Activated T-cell treated with anti-CD3 and anti-CD28 coated beads, Interleukin-2, amount 50 U/mL, for 48 hours (primary cell): ENCODE measurements at places on chromosomes 4 and X.

DNA sequence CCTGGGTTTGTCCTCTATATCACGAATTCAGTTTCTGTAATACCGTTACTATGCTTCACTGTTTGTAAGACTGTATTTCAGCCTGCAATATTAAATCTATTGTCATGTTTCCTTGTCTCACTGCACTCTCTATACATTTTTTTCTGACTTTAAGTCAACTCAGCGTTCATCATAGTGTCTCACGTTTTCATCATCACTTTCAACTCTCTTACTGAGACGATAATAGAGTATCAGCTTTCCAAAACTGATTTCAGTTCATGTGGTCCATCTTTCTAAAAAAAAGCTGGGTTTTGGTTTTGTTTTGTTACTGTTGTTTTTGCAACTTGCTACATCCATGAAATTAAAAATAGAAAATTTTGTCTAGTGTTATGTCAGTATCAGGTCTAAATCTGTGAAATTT is 147.7 kb downstream of the TMEM47 start:
- DNase-seq: no peak

DNA sequence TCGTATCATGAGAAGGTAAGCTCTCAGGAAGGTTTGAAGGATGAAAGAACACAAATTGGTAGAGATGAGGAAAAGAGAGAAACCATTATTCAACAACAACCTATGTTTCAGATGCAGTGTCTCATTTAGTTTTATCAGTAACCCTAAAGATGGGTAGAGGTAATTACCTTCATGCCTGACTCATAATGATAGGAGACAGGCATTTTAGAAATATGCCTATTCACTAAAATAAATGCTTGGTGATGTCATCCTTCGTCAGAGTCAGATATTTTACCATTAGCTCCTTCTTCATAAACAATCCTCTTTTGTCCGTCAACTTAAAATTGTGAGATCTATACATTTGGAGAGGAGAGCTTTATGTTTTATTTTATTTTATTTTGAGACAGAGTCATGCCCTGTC is 21.5 kb upstream of the RNF150 start:
- DNase-seq: no peak

DNA sequence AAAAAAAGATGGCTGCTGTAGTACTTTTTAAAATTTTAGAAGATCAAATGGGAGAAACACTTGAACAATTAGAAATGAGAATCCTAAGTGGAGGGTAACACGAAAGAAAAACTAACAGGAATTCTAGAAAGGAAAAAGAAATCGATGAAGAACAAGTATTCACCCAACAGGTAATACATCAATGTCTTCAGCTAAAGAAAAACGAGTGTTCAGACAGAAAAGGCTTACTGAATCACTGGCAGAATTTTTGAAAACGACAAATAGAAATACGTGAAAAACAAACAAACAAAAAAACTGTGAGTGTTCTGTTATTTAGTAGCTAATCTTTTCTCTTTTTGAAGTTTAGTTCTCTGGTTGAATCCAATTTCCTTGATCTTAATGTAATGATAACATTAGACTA is 1.8 kb downstream of the MAD2L1 start:
- DNase-seq: no peak

GRCh38 chrX:20270562-20270890 is 3.8 kb upstream of the RPS6KA3 start:
- DNase-seq: no peak

DNA sequence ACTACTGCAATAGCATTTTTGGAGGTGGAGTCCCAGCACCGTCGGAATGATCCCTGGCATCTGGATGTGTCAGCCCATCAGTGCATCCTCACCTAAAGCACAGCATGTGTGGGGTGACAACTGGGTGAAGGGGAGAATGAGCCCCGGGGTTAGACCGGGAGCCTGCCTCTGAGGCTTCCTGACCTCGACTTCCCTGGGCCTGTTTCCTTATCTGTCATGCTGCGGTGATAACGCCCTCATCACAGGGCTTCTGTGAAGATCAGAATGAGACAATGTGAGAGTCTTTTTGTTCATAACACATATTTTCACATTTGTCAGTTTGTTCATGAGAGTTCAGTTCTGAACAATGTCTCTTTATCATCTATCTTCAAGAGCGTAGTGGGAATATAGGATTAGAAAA is 31.1 kb upstream of the PDLIM3 start:
- DNase-seq: peak; percentile 20

GRCh38 chr4:5463361-5463760 is 245.0 kb downstream of the EVC2 start:
- DNase-seq: no peak

DNA sequence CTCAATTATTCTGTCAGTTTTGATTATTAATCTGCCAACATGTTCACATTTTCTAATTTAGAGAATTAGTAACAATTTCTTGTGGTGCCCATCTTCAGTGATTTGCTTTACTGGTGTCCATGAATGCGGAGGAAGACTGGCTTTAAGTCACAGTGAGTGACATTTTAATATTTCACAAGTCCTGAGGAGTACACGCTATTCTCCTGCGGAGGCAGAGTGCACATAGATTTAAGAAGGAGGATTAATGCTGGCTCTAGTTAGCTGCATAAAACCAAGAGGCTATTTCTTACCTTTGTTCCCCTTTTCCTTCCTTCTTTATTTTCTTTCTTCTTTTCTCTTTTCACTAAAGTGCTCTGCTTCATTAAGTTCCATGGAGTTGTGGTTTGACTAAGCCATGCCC is 495.2 kb upstream of the IGFBP7 start:
- DNase-seq: no peak

DNA sequence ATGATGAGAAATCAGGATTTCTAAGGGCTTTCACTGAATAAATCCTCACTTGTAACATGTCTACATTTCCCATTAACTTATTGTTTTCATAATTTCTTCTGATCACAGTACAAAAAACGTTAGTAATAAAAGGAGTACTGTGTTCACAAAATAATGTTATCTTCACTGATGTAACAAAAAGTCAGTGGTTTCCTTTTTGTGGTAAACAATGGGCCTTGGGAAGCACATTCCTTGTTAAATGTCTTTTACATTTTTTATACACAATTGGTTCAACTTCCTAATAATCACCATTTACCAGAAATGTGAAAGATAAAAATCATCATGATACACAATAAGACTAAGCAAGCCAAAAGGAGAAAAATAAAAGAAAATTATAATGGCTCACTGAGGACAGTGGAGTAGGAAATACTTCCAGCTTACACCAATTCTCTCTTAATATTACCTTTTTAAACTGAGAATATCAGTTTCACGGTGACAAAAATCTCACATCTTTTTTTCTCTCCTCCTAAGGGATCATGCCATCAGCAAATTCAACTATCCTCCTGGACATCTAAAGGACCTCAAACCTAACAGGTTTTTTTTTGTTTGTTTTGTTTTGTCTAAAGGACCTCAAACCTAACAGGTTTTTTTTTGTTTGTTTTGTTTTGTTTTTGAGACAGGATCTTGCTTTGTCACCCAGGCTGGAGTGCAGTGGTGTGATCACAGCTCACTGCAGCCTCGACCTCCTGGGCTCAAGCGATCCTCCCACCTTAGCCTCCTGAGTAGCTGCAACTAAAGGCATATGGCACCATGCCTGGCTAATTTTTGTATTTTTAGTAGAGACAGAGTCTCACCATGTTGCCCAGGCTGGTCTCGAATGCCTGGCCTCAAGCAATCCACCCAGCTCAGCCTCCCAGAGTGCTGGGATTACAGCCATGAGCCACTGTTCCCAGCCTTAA is 57.3 kb downstream of the FRYL start:
- DNase-seq: no peak

GRCh38 chr4:162803378-162803777 is 363.3 kb downstream of the NAF1 start:
- no peak for DNase-seq

- DNase-seq: no peak
Measured at GRCh38 chr4:8459867-8460445, 19.4 kb downstream of the TRMT44 start.

GRCh38 chr4:108861334-108861733 is 98.5 kb upstream of the ETNPPL start:
- no peak for DNase-seq

DNA sequence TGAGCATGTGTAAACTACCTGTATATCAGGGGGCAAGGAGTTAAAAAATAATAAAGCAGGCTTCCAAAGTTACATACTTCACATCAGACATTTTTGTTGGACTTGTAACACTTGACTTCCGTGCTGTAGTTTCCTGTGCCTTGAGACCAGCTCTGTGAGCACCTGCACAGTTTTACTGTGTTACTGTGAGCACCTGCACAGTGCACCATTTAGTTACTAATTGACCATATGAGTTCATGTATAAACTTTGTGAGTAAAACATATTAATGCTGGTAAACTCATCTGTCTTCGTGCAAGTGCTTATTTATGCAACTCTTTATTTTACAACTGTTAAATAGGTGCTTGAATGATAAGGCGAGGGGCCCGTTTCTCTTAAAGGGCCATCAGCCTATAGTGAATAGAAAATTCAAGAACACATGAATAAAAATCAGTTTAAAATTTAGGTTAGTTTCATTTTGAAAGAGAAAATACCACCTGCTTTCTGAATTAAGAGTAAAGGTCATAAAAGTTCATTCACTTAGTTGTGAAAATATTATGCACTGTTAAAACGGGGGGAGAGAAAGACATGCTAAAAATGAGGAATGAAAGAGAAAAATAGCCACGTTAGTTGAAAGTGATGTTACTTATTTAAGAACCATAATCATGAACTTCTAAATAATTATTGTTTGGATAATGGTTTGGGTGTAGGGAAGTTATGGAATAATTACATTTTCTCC is 42.4 kb downstream of the USP9X start:
- DNase-seq: no peak

GRCh38 chr4:7750972-7751371 is 188.7 kb downstream of the AFAP1 start:
- DNase-seq: no peak

GRCh38 chr4:162912482-162912881 is 254.2 kb downstream of the NAF1 start:
- DNase-seq: no peak
